ENCODE measurements at places on chromosomes 7 and 10.

- no peak for DNase-seq
Observed at GRCh38 chr10:11146402-11147171, 128.9 kb downstream of the CELF2 start.

GRCh38 chr10:123145542-123146012 lies 2.4 kb upstream of the HMX2 start:
- DNase-seq: no peak

DNA sequence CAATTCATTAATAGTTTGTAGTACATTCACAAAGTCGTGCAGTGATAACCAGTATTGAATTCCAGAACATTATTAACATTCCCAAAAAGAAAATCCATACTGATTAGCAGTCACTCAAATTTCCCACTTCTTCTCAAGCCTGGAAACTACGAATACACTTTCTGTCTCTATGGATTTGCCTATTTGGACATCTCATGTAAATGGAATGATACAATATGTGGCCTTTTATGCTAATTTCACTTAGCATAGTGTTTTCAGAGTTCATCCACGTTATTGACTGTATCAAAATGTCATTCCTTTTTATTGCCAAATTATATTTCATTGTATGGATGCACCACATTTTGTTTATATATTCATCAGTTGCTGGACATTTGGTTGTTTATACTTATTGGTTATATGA lies 78.8 kb downstream of the STK31 start:
- no peak for DNase-seq

- no peak for DNase-seq
Observed at GRCh38 chr10:609868-610545, 79.5 kb downstream of the DIP2C start.
